ENCODE measurements at places on chromosomes 11 and 22.
A peak's percentile ranks its signal among the peaks of the same experiment; 100 is the strongest.

- no peak for DNase-seq
These were observed 174.7 kb downstream of the MN1 start for GRCh38 chr22:27626675-27627443.

- DNase-seq, result no peak
These were observed 7.6 kb upstream of the CHKA start for GRCh38 chr11:68128682-68129327.

DNA sequence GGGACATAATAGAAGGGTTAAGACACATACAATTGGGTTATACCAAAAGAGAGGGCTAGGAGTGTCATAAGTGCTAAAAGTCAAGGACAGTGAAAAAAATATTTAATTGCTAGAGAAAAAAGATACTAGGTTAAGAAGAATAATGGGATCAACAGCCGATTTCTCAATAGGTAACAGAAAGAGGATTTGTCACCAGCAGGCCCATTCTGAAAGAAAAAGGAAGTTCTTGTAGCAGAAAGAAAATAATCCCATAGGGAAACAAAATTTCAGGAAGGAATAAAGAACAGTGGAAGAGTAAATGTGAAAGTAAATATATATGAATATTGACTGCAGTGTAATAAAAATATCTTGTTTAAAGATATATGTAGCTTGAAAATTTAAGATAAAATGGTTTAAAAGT, 43.3 kb upstream of the ADORA2A start:
- no peak for DNase-seq

GRCh38 chr22:40033586-40034380, 39.0 kb downstream of the FAM83F start:
- DNase-seq, result no peak

DNA sequence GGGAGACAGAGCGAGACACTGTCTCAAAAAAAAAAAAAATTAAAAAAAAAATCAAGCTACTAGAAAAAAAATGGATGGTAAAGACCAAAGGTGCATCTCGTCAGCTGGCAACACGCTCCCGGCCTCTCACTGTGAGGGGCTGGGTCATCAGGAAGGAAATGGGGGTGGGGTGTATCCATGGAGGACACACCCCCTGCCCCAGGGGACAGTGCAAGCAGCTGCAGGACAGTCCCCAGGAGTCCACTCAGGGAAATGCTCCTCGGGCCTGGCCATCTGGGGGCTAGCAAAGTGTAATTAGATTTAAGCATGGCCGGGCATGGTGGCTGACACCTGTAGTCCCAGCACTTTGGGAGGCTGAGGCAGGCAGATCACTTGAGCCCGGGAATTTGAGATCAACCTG, 23.1 kb downstream of the TTLL1 start:
- no peak for DNase-seq

DNA sequence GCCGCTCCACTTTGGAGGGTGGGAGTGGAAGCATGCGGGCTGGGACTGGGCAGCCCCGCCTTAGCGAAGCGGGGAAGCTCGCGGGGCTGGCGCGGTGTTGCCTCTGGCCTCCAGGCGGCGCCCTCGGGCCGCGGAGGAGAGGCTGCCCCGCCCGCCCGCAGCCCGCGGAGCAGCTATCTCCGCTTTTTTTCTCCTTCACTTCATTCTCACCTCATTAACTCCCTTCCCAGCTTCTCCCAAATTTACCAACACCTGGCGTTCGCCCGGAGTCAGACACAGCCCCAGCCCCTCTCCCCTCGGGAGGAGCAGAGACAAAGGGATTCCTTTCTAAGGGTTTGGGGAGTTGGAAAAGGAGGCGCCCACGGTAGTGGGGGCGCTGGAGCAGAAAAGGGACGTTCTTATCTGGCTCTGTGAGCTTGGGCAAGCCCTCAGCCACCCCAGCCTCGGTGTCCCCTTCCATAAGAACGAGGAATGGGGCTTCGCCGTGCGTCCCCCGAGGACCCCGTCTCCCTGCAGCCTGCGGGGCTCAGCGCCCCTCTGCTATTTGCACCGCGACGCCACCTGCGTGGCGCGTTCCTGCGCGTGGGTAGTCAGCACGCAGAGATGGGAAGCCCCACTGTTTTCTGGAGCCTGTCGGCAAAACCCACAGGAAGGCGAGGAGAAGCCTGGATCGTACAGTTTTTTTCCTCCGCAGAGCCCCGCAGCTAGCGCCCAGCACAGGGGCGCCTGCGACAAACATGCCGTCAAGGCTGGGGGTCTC, 1.5 kb upstream of the WNT11 start:
- DNase-seq, result peak; percentile 46

DNA sequence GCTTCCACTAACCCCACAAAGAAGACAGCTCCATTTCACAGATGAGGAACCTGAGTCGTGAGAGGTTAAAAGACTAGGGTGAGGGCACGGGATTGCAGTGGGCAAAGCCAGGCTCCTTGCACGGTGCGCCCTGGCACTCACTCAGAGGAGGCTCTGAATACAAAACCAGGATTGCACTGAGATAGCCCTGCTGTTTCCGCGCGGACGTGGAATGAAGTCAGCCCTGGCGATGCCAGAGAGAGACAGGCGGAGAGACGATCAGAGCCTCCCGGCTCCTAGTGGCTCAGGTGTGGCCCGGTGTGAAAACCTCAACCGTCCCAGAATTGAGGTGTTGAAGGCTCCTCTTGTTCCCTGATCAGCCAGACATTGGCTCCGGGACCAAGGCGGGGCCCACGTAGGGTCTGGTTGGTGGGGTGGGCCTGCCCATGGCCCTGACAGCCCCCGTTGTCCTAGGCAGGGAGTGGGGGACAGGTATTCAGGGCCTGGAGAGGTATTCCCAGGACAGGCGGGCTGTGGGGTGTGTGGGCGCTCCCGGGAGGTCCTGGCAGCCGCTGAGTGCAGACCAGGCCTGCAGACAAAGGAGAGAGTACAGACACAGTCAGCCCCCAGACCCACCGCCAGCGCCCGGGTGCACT, 43.1 kb upstream of the LINC01488 start:
- no peak for DNase-seq

DNA sequence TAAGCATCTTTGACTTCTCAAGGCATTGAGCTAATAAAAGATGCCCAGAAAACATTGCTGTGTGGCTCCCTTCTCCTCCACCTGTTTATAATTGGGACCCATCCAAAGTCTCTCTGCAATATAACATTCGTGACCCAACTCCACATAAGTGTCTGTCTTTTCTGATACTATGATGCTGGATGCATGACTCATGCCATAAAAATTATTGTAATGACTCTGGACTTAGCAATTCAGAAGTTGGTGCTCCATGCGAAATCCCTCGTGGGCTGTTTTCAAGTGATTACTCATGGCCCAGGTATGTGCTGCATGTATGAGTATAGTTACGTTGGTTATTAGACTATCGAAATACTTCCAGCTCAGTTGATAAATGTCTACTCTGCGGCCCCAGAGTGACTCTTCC, 11.7 kb downstream of the FJX1 start:
- no peak for DNase-seq
